ENCODE measurements at places on chromosomes 3 and 15.
A peak's percentile ranks its signal among the peaks of the same experiment; 100 is the strongest.

DNA sequence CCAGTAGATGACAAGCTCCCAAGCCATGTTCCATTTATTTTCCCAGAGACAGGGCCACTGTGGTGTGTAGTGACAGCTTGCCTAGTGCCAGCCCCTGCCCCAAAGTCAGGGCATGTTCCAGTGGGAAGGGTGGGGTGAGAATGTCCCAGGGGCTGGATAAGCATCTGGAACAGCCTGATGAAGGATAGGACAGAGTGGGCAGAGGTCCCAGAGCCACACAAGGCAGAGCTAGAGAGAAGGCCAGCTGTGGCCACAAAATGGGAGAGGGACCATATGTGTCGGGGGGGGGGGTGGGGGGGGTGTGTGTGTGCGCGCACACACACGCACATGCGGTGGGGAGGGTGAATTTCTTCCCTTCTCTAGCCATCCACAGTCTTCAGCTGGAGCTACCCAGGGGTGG lies 27.0 kb upstream of the TSPAN3 start:
- DNase-seq, result no peak

DNA sequence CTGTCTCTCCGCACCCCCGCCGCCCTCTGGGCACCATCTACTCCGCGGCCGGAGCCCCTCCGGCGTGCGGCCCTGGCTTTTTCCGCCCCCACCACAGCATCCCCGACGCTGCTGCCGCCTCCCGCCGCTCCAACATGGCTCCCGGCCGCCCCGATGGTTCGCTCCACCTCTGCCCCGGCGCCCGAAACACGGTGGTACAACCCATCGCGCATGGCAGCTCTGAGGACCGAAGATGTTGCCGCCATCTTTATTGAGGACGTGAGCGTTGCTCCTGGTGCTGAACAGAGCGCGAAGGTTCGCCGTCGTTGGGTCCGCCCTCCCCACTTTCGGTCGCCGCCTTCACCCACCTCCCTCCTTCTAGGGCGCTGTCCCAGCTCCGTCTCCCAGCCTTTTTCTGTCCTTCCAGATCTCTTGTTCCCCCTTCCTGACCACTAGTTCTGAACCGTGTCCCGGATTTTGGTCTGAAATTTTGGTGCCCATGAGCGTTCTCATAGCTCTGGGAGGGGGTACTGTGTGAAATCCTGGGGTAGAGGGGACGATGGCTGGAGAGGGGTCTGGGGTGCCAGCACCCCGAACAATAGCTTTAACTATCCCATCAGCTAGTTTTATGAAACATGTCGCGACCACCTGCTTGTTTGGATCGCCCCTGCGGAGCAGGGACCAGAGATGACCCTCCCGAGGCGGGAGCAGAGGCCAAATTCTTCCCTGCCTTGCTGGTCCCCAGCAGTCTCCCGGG lies at the start of gene CELSR3:
Gene CELSR3, minus strand, starts transcription at position 134 of the 736 bp plus-strand sequence. CDS start 252 bp downstream, outside the sequence.
- DNase-seq, result peak; percentile 68

GRCh38 chr15:74403991-74404563 lies 29.7 kb downstream of the SEMA7A start:
- DNase-seq, result peak; percentile 56

DNA sequence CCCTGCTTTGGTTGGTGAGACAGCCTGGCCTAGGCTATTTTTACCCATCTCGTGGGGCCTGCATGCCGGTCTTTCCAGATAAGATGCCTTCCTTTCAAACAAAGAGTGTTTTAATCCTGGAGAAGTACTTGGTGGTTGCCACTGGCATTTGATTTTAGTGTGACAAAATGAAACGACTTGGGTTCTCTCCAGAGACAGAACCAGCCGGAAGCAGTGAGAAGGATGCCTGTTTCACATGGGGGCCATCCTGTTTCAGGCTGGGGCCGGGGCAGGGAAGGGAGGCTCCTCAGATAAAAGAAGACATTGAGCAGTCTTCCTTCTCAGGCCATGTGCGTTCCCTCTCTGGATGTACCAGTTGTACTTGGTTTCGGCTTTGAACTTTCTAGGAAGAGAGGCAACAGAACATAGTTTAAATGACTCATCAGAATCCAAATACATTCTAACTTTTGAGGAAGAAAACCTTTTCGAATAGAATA lies 74.9 kb downstream of the TOP2B start:
- DNase-seq, result no peak

DNA sequence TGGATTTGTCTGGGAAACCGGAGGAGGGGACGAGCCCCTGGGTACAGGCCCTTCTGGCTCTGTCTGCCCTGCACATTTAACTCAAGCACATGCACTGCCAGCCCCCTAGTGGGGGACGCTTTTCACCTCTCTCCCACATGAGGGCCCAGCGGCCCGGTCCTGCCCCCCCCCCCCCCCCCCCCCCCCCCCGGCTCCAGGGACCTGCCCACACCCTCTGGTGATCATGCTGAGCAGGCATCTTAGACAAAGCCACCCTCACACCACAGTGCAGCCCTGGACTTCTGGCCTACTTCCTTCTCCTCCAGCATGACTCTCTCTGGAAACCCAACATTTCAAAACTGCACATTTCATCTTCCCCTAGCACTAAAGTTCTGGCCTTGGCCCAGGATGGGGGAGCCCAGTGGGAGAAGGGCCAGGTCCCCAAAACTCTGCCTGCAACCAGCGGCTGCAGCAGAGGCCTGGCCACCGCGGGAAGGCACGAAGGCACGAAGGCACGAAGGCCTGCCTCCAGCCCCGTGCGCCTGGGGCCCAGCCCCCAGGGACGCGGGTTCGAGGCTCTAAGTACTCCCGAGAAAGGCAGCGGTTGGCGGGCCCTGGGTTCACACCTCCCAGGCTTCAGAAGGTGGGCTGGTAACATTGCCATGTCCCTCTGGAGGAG lies 14.1 kb downstream of the KLF15 start:
- no peak for DNase-seq

GRCh38 chr15:95287720-95288103 lies 1042.8 kb upstream of the NR2F2 start:
- DNase-seq, result no peak

All from caudate nucleus (tissue), 63 donors.